GM13976 (cell line): ENCODE measurements at places on chromosomes 1 and 21.

- DNase-seq: no peak
Observed at GRCh38 chr1:76268341-76268740, 193.8 kb downstream of the ST6GALNAC3 start.

- DNase-seq: no peak
Observed at GRCh38 chr1:2233468-2233867, 5.3 kb downstream of the SKI start.

DNA sequence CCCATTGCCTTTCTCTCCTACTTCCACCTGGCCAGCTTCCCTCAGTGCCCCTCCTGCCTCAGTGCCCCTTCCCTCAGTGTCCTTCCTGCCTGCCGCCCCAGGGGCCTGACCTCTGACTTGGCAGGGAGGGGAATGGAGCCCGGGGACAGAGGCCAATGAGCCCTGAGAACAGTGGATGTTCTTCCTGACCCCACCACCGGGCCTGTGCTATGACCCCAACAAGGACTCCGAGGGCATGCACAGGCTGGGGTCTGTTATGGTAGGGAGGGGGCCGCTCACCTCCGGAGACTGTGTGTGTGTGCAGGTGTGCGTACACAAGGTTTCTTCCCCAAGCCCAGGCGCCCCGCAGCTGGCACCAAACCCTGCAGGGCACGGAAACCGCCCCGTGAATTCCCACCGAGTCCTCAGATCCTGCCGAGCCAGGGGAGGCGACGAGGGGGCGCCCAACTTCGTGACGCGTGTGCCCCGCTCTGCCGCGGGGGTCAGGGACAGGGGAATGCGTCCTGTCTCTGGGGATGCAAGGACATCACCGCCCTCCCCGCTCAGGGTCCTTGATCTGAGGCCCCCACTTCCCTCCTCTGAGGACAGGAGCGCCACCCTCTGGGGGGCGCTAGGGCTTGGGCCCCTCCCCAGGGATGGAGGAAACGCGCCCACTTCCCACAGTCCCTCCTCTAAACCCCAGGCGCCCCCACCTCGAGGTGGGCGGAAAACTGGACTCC, 766 bp downstream of the RAP1GAP start:
- DNase-seq: peak; percentile 37

DNA sequence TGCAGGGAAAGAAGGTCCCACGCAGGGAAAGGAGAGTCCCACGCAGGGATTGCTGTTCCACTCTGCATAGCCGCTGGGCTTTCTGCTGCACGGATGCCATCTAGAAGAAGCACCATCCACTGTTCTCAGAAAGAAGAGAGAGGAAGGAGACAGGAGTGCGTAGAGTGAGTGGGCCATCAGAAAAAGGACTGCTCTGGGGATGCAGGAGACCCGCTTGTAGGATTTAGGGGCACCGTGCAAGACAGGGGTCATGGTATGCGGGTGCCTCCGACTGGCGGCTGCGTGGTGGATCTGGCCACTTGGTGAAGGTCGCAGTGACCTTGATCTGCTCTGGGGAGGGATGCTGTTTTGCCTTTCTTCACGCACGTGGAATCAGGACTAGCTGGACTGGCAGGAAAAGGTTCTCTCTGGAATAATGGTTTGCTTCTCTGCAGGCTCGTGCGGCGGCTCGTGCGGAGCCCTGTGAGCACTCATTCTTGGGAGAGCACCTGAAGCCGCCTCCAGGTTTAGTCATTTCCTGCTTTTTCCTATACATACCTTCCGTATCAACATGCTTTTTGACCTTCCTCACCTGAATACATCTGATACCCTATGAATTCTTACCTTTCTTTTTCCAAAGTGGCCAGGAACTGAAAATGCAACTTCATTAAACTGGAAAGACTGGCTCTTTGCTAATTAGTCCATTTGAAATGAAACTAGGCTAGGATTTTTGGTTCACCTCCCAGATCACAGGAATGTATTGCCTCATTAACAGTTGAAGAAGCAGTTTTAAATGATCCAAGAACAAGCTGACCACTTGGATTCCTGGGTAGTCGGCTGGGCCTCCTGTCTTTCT, 181.6 kb downstream of the KIF26B start:
- no peak for DNase-seq

- DNase-seq: peak; percentile 28
Observed at GRCh38 chr1:51168266-51168845, 66.3 kb downstream of the C1orf185 start.

GRCh38 chr1:215115760-215116159, 33.2 kb downstream of the KCNK2 start:
- no peak for DNase-seq

- DNase-seq: no peak
Observed at GRCh38 chr1:215022204-215022603, 60.3 kb upstream of the KCNK2 start.

DNA sequence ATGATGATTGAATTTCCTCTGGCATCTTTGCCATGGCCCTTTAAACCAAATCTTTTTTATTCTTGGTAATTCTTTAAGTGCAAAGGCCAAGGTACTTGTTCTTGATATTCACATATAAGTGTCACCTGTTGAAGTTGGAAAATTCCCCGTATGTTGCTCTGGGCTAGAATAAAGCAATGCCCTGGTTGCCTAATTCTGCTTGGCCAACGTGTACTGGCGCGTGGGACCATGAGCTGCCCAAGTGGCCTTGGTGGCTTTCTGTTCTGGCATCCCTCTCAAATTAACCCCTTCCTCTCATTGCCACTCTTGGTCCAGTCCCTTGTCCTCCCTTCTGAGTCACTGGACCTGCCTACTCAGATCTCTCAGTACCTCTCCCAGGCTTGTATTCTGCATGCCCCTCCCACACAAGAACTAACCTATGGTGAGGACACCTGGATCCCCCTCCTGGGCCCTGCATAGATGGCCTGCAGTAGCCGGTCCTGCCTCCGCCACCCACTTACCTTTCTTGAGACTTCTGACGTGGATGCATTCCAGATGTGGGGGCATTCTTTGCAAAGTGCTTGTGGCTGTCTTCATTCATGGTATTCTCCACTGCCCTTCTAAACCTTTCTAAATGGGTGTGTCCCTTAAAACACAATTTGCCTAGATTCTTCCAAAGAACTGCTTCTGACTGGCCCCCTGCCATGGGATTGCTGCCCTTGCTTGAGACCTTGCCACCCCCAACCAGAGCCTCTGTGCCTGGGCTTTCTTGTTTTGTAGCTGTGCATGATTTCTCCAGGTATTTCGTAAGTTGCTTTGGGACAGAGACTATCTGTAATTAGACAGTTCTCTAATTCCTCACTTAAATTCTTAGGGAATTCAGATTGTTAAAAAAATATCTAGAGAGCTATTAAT, 152.4 kb downstream of the GALNT2 start:
- no peak for DNase-seq

GRCh38 chr1:15282810-15283474, 35.9 kb downstream of the FHAD1 start:
- DNase-seq: no peak

DNA sequence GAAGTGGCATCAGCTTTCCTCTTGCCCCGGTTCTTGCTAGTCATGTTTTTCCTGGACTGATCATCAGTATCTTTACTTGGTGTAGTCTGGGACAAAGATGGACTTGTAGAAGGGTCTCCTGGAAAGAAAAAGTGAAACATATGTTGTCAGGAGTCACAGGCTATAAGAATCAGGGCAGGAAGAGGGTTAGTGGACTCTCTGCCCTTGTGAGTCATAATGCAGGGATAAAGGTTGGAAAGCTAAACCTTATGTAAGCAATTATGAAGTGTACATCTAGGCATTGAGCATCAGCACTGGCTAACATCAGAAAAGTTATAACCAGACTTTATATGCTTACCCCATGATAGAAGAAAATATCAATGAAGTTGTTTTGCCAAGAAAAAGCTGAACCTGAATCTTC, 51.2 kb downstream of the XKR8 start:
- no peak for DNase-seq

DNA sequence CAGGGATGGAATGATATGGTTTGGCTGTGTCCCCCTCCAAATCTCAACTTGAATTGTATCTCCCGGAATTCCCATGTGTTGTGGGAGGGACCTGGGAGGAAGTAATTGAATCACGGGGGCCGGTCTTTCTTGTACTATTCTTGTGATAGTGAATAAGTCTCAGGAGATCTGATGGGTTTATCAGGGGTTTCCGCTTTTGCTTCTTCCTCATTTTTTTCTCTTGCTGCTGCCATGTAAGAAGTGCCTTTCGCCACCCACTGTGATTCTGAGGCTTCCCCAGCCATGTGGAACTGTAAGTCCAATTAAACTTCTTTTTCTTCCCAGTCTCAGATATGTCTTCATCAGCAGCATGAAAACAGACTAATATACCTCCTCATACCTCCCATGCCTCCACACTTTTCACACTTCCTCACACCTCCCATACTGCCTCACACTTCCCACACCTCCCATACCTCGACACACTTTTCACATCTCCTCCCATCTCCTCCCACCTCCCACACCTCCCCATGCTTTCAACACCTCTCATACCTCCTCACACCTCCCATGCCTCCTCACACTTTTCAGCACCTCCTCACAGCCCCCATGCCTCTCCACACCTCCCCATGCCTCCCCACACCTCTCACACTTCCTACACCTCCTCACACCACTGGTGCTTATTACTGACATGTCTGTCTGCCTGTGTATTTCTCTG, 21.3 kb downstream of the GPR137B start:
- peak; percentile 50 for DNase-seq

GRCh38 chr1:179217943-179218507, 11.5 kb downstream of the ABL2 start:
- DNase-seq: no peak

- no peak for DNase-seq
Observed at GRCh38 chr1:216710598-216711333, 12.5 kb downstream of the ESRRG start.

DNA sequence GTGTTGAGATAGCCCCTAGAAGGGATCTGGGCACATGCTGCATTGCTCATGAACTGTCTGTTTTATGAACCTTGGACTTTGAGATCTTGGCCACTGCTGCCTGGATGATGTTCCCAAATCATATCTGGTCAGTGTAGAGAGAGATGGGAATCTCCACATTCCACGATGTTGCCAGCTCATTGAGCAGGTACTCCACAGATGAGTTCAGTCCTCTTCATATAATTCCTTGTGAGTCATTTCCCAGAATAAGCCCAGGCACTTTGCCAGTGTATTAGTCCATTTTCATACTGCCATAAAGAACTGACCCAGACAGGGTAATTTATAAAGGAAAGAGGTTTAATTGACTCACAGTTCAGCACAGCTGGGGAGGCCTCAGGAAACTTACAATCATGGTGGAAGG, 254.0 kb upstream of the RUNX1 start:
- no peak for DNase-seq

- DNase-seq: no peak
Observed at GRCh38 chr1:18320051-18320450, 160.7 kb upstream of the KLHDC7A start.

DNA sequence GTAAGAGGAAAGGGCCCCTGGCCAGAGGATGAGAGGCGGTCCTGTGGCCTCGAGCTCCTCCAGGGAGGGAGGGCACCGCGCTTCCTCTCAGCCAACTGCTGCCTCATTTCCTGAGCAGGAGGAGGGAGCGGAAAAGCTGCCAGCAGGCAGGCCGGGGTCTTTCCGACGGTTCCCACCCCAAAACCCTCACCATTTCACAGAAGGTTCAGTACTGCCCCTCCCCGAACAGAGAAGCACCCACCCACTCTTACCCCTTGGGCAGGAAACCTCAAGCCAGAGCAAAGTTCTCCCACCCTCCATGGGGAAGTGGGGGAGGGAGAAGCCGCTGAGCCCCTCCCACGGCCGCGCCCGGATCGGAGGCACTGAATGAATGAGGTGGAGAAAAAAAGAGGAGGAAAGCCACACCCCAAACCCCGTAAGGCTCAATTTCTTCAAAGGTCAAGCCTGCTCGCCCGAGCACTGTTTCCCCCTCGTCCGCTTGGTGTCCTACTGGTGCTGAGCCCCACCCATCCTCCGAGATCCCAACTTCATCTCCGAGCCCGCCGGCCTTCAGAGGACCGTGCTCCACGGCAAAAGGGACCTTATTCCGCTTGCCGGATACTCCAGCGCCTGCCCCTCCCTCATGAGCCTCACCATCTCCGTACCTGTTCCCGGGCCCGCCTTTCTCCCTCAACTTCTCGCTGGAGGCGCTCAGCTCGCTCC, 9.4 kb downstream of the TPM3 start:
- peak; percentile 85 for DNase-seq

DNA sequence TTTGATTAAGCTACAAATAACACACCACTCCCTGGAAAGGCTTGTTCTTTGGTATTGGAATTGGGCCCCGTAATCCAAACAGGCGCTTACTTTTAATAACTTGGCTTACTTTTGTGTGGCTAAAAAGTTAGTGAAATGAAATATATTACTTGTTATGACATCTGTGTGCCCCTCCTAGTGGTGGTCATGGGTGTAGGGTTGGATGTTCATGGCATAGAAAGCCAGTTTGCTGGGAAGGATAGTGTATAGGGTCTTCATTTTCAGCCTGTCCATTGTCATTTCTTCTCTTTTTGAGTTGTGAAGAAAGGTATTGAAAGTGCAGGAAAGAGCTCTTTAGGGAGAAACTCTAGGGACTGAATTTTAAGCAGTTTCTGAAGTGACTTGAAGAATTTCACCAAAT, 5.9 kb downstream of the CDC14A start:
- DNase-seq: no peak

GRCh38 chr1:21313203-21313885, 23.1 kb upstream of the ECE1 start:
- no peak for DNase-seq

DNA sequence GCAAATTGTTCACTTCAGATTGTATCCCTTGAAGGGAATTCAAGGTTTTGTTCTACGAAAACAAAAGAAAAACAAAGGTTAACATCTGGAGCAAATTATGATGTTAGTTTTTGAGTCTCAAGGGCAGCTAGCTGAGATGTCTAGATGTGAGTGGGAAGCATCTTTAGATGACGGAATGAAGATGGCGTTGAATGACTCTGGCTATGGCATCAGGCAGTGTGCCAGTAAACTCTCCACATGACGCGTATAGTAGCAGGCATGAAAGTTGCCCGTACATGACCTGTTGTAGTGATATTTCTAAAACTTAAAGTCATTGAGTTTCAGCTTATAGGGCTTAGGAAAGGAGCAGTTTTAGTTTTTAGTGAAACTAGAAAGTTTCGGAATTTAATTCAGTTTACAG, 12.3 kb upstream of the SDC3 start:
- no peak for DNase-seq

- no peak for DNase-seq
Observed at GRCh38 chr1:20405893-20406604, 80.0 kb downstream of the CAMK2N1 start.

- DNase-seq: no peak
Observed at GRCh38 chr1:180610556-180611015, 21.2 kb upstream of the XPR1 start.
